ENCODE measurements at places on chromosomes 6 and 20.

- DNase-seq: no peak
Measured at GRCh38 chr20:32442630-32443373, 84.7 kb downstream of the ASXL1 start.

DNA sequence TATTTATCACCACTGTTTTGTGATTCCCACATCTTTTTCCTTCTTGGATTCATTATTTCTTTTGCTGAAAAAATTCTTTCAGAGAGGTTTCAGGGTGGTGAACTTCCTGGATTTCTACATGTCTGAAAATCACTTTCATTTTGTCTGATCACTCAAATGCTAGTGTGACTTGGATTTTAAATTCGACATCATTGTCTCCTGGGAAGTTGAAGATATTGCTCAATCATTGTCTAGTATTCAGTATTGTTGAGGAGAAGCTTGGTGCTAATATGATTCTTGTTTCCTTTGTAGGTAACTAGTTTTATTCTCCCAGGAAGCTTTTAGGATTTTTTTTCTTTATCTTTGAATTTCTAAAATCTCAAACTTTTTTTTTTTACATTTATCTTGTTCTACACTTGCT lies 45.0 kb downstream of the DNAH8 start:
- no peak for DNase-seq

- no peak for DNase-seq
Measured at GRCh38 chr20:34621383-34622367, 55.2 kb downstream of the PIGU start.

DNA sequence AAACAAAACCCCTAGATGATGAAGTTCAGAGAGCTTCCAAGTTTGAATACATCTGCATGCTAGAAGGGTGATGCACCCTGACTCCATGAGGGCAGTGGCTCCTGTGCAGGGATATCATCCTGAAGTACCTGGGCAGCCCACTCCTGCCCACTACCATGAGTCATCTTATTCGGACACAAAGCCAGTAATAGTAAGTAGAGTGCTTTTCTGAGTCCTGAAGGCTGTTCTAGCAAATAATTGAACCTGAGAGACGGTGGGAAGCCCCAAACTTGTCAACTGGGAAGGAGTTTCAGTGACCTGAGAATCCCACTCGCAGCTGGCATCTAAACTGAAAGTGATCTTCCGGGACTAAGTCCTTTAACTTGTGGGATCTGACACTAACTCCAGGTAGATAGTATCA lies 152.9 kb upstream of the COL21A1 start:
- no peak for DNase-seq

DNA sequence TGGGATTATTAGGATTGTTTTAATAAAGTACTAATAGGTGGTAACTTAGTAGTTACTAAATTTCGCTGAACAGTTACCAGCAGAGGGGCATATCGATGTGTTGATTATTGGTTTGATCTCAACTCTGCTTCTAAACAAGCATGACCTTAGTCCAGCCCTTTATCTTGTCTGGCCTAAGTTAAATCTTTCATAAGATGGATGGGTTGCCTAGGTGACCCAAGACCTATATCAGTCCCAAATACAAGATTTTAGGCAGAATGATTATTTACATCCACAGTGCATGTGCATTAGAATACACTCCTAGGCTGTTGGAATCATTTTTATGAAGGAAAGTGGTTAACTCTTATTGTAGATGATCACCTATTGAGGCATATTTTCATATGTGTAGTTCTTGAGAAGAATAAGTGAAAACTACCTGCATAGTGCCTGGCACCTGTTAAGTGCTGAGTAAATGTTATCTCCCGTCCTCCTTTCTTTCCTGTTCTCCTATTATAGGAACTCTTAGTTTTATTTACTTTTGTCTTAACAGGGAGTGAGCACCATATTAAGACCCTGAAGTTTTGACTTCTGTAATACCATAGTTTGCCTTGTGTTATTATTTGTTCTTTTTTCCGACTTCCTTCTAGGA lies 1.1 kb downstream of the HSF2 start:
- no peak for DNase-seq

- no peak for DNase-seq
Measured at GRCh38 chr6:32905078-32905477, 35.8 kb downstream of the HLA-DMB start.

DNA sequence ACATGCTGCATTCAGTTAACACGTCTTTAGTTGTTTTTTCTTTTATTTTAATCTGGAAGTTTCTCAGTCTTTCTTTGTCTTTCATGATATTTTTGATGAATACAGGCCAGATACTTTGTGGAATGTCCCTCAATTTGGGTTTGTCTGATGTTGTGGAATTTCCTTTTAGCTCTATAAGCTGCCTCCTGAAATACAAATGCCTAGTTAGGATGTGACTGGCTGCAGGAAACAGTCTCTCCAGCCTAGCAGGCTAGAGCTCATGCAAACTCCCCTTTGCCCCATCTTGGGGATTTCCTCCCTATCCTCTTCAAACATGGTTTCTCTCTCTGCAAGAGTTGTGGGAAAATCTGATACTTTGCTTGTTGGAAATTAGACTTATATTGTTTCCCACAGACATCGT lies 89.3 kb upstream of the JAG1 start:
- no peak for DNase-seq

All from activated T-cell treated with anti-CD3 and anti-CD28 coated beads, Interleukin-2, amount 50 U/mL, for 24 hours (primary cell).